ENCODE measurements at places on chromosomes 5 and 9. TPM values are rescaled to one million over a fixed set of nuclear protein-coding genes. Genes with fewer than 3 reads are reported as not detected.

The TMEM252 gene
- total RNA-seq, result not detected

The GALNT12 gene
- total RNA-seq, result 3.3 TPM

GRCh38 chr5:131463656-131464055, 171.4 kb downstream of the RAPGEF6 start:
- H3K27me3 ChIP-seq, result no peaks in the 10 kb centered on the region
- no peak for DNase-seq
- H3K4me1 ChIP-seq, result no peaks in the 10 kb centered on the region

GRCh38 chr5:114822436-114822835, 347.3 kb downstream of the TRIM36 start:
- H3K4me1 ChIP-seq, result no peaks in the 10 kb centered on the region
- H3K27me3 ChIP-seq, result no peaks in the 10 kb centered on the region
- H3K36me3 ChIP-seq, result no peaks in the 10 kb centered on the region
- no peak overlapping the region for H3K4me3 ChIP-seq
- DNase-seq, result no peak
- H3K27ac ChIP-seq, result no peak overlapping the region

The INSL4 gene
- not detected for total RNA-seq

DNA sequence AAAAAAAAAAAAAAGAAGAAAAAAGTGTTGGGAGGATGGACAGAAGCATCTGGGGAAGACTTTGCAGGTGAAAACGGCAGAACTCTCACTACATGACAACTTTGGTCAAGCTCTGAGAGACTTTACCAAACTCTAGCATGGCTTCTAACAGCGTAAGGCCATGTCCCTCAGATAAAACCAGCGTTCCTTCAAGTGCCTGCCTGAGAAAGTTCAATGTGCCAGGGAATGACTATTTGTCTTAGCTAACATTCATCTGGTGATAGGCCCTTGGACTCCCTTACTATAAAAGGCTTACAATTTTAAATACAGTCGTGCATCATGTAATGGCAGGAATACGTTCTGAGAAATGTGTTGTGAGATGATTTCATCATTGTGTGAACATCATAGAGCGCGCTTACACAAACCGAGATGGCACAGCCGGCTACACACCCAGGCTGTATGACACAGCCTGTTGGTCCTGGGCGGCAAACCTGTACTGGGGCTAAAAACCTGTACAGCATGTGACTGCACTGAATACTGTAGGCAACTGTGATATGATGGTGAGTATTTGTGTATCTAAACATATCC, 14.9 kb upstream of the ZFP62 start:
- no peak overlapping the region for H3K4me3 ChIP-seq
- no peaks in the 10 kb centered on the region for H3K36me3 ChIP-seq
- H3K27ac ChIP-seq, result no peak overlapping the region
- H3K27me3 ChIP-seq, result no peaks in the 10 kb centered on the region
- DNase-seq, result no peak
- H3K4me1 ChIP-seq, result no peaks in the 10 kb centered on the region

The SLC4A9 gene
- total RNA-seq, result not detected

DNA sequence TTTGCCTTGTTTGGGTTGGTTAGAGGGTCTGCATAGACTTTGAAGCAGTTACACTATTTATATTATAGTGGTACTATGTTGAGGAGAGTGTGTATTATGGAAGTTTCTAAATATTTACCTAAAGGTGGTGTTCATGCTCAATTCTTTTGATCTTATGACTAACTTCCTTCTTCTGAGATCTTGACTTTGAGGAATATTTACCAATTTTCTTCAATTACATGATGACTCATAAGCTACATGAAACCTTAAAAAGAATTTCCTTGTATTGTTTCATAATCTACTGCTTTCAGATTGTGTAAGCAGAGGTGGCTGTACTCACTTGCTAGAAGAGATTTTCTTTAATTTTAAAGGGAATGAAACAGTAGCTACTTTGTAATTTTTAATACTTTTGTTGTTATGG, 276.1 kb downstream of the TAF11L14 start:
- H3K27me3 ChIP-seq, result no peaks in the 10 kb centered on the region
- no peak overlapping the region for H3K4me3 ChIP-seq
- no peaks in the 10 kb centered on the region for H3K4me1 ChIP-seq
- no peak for DNase-seq
- H3K36me3 ChIP-seq, result no peaks in the 10 kb centered on the region

GRCh38 chr5:152086668-152087067, 162.0 kb upstream of the GLRA1 start:
- no peak overlapping the region for H3K4me3 ChIP-seq
- H3K36me3 ChIP-seq, result no peaks in the 10 kb centered on the region
- H3K27me3 ChIP-seq, result no peaks in the 10 kb centered on the region

The MAT2B gene
- 39.3 TPM for total RNA-seq

DNA sequence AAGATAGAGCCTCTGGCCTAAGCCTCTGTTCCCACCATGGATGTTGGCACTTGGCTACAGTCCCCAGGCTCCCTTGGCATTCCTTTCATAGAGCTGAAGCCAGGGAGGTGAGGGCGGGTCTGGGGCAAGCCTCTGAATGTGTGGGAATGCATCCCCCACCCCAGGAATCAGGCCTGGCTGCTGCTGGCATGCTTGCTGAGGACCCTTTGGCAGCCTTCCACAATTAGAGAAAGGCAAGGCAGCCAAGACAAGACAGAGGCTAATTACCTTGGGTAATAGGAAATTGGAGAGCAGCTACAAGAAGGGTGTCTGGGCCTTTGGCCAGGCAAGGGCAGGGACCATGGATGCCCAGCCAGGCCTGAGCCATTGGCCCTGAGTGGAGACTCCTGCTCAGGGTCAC, 204.4 kb upstream of the TRIM32 start:
- H3K4me1 ChIP-seq, result no peaks in the 10 kb centered on the region
- H3K27me3 ChIP-seq, result no peaks in the 10 kb centered on the region
- DNase-seq, result no peak

DNA sequence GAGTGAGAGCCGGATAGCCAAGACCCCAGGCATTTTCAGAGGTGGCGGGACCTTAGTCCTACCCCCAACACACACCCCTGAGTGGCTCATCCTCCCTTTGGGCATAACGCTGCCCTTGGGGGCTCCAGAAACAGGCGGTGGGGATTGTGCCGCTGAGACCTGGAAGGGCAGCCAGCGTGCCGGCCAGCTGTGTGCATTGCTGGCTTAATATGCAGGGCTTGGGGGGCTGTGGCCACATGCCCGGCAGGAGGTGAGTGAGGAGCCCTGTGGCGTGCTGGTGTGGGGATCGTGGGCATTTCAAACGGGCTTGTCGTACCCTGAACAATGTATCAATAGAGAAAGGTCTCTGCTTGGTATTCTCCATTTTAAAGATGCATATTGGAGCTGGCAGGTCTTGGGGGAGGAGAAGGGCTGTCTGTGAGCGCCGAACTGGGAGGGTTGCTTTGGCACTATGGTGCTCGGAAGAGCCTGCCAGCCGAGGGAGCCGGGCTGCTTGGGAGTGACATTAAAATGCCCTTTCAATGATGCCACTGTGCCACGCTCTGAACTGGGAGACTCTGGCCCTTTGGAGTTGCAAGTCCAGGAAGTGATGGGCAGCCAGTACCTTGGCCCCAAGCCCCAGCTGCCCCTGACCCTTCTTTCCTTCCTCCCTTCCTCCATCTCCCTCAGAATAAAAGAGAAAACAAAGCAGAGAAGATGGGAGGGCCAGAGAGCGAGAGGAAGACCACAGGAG, 11.2 kb upstream of the OLFM1 start:
- no peaks in the 10 kb centered on the region for H3K4me1 ChIP-seq
- H3K36me3 ChIP-seq, result no peaks in the 10 kb centered on the region
- no peak overlapping the region for H3K27ac ChIP-seq
- DNase-seq, result no peak
- H3K4me3 ChIP-seq, result no peak overlapping the region

DNA sequence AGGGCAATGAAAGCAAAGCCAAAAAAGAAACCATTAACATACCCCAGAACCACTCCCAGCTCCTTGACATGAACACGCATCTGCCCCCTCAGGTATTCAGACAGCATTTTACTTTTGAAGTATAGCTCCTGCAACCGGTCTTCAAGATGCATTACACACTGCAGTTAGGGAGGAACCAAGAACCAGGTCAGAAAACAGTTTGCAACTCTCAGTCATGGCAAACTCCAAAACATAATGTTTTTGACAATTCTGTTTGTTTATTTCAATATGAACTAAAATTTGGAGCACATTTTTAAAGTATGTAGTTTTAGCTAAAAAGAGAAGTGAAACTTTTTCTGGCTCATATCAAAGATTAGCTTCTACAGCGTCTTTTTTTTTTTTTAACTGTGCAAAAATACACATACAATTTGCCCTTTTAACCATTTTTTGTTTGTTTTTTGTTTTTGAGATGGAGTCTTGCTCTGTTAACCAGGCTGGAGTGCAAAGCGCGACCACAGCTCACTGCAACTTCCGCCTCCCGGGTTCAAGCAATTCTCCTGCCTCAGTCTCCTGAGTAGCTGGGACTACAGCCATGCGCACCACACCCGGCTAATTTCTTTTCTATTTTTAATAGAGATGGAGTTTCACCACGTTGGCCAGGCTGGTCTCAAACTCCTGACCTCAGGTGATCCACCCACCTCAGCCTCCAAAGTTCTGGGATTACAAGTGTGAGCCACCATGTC, 12.2 kb upstream of the RAPGEF6 start:
- H3K27me3 ChIP-seq, result no peaks in the 10 kb centered on the region
- H3K4me3 ChIP-seq, result no peak overlapping the region
- peaks cover 6% of the 10 kb centered on the region for H3K36me3 ChIP-seq
- no peaks in the 10 kb centered on the region for H3K4me1 ChIP-seq

- no peaks in the 10 kb centered on the region for H3K27me3 ChIP-seq
- no peak overlapping the region for H3K4me3 ChIP-seq
- no peaks in the 10 kb centered on the region for H3K36me3 ChIP-seq
- DNase-seq, result peak; percentile 90
Observed at GRCh38 chr9:114385397-114386181, 2.2 kb downstream of the AKNA start.

GRCh38 chr5:40475561-40475960, 204.2 kb upstream of the PTGER4 start:
- no peak for DNase-seq
- H3K27me3 ChIP-seq, result no peaks in the 10 kb centered on the region
- no peaks in the 10 kb centered on the region for H3K4me1 ChIP-seq
- H3K4me3 ChIP-seq, result no peak overlapping the region

The ANKDD1B gene
- 0.88 TPM for total RNA-seq

The ENTPD2 gene
- 0.16 TPM for total RNA-seq

The NTMT1 gene
- total RNA-seq, result 22.7 TPM

DNA sequence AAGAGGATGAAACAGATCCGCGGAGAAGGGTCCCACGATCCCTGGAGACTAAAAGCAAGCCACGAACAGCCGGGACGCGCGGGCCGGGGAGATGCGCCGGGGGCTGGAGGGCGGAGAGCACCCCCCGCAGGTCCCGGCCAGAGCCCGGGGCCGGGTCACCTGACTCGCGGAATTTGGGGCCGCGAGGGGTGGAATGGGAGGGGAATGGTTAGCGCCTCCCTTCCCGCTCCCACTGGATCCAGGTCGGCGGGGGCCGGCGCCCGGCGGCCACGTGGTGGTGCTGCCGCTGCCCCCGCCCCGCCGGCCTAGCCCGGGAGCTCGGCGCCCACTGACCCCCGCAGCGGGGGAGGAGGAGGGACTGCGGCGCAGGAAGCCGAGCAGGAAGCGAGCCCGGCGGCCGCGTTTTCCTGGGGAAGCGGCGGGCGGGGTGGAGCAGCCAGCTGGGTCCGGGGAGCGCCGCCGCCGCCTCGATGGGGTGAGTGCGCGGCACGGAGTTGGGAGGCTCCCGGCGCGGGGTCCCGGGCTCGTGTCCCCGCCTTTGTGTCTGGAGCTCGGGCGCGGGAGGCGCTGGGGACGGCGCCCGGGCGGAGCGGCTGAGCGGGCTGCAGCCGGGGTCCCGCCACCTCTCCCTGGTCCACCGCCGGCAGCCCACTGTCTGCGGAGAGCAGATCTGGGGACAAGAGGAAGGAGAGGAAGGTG, at the start of gene RAI14:
RAI14 (plus strand) TSS at position 328 of the 699 bp plus-strand sequence. CDS start 30,592 bp downstream, outside the sequence.
- H3K4me1 ChIP-seq, result no peaks in the 10 kb centered on the region
- H3K4me3 ChIP-seq, result peak within 1 kb of the TSS; percentile 93
- no peaks in the 10 kb centered on the region for H3K36me3 ChIP-seq
- peak within 1 kb of the TSS; percentile 97 for H3K27ac ChIP-seq
